HuH-7 (cell line): ENCODE measurements at places on chromosomes 3 and 15.
A peak's percentile ranks its signal among the peaks of the same experiment; 100 is the strongest.

GRCh38 chr3:152213203-152213602, 55.5 kb upstream of the MBNL1 start:
- DNase-seq, result no peak

GRCh38 chr15:96107916-96108315, 222.6 kb upstream of the NR2F2 start:
- no peak for DNase-seq

- DNase-seq, result no peak
Measured at GRCh38 chr3:10352146-10352911, 31.4 kb upstream of the SEC13 start.

- DNase-seq, result no peak
Measured at GRCh38 chr15:70792171-70792573, 28.8 kb upstream of the UACA start.

- DNase-seq, result no peak
Measured at GRCh38 chr15:100941536-100941935, 22.4 kb downstream of the LRRK1 start.

DNA sequence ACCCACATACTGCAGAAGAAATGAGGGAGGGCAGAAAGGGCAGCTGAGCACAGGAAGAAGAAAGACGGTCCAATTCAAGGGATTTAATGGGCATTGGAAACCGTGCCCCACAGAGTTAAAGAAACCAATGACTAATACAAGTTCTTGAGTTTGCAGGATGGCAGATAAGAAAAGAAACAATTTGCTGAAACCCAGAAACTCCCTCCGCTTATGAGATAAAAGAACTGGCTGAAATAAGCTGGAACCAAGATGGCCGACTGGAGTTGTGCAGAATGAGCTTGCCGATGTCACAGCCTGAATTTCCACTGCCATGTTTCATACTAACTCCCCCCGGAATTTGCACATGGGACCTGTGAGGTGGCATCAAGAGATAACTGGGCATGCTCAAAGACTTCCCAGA, 47.1 kb downstream of the SCAP start:
- no peak for DNase-seq

- peak; percentile 73 for DNase-seq
Measured at GRCh38 chr15:40344631-40345120, 3.9 kb upstream of the CCDC9B start.

- DNase-seq, result no peak
Measured at GRCh38 chr15:29410338-29410737, 140.7 kb upstream of the NSMCE3 start.

- DNase-seq, result no peak
Measured at GRCh38 chr3:22063500-22063899, 312.5 kb upstream of the ZNF385D start.

GRCh38 chr15:89777073-89777751, 1.1 kb downstream of the MESP2 start:
- DNase-seq, result no peak
